AG04449 (cell line): ENCODE measurements at places on chromosomes 1 and 21.

DNA sequence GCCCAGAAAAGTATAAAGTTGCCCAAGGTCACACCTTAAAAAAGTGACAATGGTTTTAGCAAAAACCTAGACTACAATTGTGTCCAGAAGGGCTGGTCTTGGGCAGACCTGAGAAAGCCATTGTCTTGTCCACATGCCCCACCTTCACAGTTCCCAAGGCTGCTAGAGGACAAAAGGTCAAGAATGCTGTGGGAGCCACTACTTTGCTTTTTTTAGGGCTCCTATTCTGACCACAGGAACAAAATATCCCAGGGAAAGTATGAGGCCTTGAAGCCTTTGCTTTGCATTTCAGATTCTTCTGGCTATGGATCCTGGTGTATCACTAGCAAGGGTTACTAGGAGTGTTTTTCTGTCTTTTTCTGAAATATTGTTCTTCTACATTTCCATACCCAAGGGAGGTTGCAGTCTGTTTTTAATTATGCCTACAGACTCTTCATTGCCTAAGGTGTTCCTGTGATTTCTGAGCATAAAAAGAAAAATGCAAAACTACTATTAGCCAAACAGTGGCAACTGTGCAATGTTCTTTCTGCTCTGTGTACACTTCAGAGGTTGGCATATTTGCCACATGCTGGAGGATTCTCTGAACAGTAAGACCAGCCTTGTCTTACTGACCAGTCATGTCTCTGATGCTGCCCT is 10.7 kb downstream of the C1orf162 start:
- DNase-seq = no peak

- no peak for DNase-seq
These were observed 6.7 kb downstream of the ADIPOR1 start for GRCh38 chr1:202951437-202951836.

DNA sequence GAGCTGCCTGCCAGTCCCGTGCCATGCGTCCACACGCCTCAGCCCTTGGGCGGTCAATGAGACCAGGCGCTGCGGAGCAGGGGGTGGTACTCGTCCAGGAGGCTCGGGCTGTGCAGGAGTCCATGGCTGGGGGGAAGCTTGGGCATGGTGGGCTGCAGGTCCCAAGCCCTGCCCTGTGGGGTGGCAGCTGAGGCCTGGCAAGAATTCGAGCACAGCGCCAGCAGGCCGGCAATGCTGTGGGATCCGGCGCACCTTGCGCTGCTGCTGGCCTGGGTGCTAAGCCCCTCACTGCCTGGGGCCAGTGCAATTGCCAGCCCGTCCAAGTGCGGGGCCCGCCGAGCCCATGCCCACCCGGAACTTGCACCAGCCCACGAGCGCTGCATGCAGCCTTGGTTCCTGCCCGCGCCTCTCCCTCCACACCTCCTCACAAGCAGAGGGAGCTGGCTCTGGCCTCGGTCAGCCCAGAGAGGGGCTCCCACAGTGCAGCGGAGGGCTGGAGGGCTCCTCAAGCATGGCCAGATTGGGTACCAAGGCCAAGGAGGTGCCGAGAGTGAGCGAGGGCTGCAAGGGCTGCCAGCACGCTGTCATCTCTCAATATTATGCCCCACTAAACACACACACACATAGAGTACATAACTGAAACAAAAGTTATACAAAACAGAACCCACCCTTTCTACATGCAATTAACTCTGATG is 307.7 kb downstream of the LMO4 start:
- no peak for DNase-seq

- peak; percentile 12 for DNase-seq
These were observed 3.8 kb downstream of the BCL9 start for GRCh38 chr1:147545133-147545532.
